ENCODE measurements at places on chromosomes 11 and 22.

GRCh38 chr11:11848891-11849746 is 7.3 kb downstream of the USP47 start:
- DNase-seq, result peak; percentile 78

DNA sequence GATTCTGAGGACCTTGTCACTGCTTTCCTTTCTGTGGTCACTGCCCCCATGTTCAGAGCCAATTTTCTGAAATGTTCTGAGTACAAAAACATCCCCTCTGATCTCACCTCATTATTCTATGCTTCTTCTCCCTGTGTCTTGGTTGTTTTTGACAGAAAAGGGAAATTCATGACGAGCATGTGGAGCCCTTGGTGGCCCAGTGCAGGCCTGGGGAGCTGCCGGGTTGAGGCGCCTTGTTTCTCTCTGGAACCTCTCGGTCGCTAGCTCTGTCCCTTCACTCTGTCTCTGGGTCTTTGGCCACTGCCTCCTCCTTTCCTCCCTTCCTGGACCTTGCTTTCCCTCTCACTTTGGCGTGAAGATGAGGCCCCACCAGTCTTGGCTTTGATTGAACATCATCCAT is 63.0 kb upstream of the THY1 start:
- no peak for DNase-seq

DNA sequence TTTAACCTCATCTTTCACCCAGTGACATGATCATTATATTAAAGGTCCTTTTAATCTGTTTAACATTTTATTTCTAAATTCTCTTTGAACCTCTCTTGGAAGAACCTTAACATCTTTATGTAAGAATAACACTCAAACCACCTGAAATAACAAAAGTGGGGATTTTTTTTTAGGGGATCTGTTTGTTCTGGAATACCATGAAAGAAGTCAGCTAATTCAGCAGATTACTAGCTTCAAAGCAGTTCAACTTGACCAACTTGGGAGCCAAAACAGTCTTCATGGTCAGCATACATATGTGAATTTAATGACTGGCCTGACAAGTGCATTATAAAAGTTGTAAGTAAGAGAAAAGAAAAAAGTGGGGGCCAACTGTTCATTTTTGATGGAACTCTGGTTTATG is 52.3 kb downstream of the CCDC34 start:
- no peak for DNase-seq

DNA sequence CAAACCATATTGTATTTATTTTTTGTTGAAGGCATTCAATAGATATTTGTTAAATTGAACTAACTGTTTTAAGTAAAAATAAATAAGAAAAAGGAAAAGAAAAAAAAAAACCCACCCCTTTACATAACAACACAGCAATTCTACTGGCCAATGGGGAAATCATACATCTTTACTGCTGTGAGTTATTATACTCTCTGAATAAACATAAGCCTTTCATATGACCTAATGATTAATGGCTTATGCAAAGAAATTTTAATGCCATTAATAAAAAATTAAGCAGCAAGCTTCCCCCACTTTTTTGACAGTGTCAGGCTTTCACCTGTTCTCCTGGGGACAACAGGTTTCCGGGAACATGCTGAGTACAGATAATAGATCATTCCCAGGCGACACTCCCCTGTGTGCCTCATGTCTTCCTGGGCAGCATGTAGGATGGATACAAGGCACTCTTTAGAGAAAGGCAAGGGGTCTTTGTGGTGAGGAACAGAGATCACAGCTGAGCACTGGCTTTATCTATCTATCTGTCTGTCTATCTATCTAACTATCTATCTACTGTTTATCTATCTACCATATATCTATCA is 676.0 kb downstream of the NTM start:
- no peak for DNase-seq

DNA sequence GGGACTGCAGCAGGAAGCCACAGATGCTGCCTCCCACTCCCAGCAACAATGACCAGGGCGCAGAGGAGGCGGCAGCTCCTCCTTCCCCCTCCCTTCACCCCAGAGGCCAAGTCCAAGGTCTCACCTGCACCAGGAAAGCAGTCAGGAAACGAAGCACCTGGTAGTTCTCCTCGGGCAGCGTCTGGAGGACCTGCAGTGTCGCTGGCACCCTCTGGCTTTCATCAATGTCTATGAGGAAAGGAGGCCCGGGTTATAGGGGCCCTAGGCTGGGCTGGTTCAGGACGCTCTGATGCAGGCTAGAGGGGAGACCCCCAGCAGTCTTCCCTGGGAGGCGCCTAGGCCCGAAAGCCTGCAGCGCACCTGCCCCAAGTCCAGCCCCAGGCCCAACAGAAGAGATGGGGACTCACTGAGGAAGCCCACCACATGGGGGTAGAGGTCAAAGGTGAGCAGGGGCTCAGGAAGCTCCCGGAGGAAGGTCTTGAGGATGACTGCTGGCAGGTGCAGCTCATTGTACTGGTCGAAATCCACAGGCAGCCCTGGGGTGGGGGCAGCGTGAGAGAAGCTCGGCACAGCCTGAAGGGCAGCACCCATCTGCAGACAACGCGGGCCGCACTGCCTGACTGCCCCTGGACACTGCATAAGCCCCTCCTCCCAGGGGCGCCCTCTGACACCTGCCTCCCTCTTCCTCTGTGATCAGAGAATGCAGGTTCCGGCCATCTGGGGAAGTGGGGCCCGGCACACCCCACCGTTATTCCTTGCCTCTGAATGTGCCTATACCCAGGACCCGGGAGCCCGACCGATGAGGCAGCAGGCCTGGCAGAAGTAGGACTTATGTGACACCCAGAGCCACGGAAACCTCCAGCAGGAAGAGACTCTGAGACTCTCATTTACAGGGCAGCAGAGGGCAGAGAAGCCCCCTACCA is 20.9 kb downstream of the ARHGAP1 start:
- no peak for DNase-seq

- DNase-seq, result no peak
These were observed 246.1 kb downstream of the OR4C45 start for GRCh38 chr11:50278756-50279155.

GRCh38 chr11:102420547-102420946 is 32.0 kb downstream of the TMEM123 start:
- no peak for DNase-seq

GRCh38 chr11:23556163-23556750 is 696.0 kb upstream of the CCDC179 start:
- no peak for DNase-seq

DNA sequence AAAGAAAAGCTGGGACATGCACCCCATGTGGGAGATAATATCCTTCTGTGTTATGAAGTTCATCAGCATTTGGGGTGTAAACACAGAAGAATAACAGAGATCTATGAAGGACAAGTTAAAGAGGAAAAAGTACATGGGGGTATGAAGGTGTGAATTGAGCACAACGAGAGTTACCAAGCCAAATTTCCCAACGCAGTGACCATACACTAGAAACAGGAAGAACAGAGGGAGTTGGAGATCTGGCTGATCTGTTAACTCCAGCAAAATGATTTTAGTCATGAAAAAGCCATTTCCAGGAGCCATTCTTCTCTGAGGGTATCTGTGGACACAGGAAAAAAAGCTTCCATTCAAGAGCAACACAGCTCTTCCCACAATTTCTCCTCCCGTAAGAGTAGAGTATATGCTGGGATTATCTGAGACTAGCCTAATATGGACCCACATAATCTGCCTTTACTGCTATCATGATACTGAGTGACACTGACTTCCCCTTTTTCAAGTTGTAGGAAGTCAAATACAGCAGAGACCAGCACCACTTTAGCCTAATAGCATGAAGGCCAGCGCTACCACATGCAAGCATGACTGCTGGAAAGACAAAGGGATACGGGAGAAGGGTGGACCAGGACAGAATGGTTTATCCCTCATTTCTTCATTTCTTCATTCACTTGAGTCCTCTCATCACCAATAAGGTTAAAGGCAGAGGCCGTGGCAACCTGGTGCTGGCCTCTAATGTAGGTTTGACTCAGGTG is 19.6 kb upstream of the OR8D2 start:
- no peak for DNase-seq

DNA sequence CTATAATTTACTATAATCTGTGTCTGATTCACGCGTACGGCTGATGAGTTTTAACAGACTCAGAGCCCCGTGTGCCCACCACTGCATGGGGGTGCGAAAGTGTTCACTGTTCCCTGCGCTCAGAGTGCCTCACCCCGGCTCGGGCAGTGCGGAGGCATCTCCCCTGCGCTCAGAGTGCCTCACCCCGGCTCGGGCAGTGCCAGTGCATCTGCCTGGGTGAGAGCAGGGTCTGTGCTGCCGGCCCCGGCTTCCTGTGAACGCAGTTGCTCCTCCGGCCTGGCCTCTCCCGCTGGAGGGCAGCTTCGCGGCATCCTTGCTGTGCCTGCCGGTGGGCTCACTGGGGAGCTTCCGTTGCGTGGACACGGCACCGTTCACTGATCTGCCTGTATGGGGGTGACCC is 14.2 kb downstream of the PTDSS2 start:
- DNase-seq, result no peak

GRCh38 chr11:73192272-73192671 is 25.8 kb upstream of the P2RY2 start:
- peak; percentile 46 for DNase-seq

DNA sequence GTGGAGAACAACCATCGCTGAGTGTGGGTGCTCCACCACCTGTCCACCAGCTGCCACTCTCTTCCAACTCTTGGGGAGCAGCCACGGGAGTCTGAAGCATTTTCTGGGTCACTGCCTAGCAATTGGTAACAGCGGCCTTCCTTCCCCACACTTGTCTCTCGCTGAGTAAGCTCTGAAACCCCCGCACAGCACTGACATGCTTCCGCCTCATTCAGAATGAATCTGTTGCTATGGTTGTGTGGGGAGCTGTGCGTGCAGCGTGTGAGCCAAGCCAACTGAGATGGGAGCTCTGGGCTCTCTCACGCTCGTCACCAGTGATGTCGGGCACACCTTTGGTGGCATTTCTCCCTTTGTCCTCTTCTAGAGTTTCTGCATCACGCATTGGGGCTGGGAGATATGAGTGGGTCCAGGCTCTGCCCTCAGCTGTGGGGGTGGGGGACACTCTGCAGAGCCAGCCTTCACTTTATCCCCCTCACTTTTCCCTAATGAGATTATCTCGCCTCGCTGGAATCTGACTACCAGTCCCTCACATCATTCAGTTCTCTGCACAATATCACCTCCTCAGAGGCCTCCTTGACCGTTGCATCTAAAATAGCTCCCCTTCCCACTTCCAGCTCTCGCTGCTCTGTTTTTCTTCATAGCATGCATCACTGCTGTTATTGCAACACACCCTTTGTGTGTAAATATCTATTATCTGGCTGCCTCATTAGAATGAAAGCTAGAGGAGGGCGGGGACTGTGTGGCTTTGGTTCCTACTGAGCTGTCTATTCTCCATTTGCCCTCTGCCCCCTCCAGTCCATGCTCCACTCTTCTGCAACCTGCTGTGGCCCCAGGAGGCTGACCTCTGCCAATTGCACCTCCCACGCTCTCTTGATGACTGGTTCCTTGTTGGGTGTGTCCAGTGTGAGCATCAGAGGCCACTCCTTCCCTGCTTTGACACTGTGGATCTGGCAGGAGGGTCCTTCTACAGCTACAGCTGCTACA is 569.9 kb upstream of the CADM1 start:
- DNase-seq, result no peak

DNA sequence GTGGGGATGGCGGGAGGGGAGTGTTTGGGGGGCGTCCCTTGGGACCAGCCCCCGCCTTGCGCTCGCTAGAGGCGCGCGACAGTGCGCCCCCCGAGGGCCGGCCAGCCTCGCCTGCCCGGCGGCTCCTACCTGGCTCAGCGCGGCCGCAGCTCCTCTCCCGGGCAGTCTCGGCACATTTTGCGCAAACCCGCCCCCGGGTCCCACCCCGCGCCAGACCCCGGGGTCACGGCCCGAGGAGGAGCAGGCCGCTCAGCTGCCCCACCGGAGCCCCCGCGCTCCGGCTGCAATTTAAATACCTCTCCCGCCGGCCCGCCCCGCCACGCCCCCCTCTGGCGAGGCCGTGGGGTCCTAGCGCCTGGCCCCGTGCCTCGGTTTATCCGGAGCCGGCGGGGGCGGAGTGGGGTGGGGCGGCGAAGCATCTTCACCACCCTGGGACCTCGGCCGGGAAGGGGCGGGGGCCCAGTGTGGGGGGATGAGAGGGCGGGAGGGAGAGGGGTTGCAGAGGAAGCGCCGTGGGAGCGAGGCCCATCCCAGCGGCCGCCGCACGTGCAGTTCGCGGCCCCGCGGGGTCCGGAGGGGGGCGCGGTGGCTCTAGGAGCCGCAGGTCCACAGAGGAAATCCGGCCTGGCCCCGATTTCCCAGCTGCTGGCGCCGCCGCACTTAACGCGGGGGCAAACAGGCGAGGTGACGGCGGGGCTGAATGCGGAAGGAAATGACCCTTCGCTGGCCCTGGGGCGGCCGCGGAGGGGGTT is at the start of gene LRRC32:
TSS of gene LRRC32 (minus strand) at position 263 of the 752 bp plus-strand sequence. CDS start 4,793 bp downstream, outside the sequence.
- DNase-seq, result no peak

GRCh38 chr22:28247667-28248363 is 328.8 kb upstream of the PITPNB start:
- peak; percentile 87 for DNase-seq

GRCh38 chr11:95517453-95517852 is 272.1 kb downstream of the FAM76B start:
- no peak for DNase-seq

- DNase-seq, result no peak
These were observed 13.1 kb upstream of the ANGPTL5 start for GRCh38 chr11:101929294-101929915.

DNA sequence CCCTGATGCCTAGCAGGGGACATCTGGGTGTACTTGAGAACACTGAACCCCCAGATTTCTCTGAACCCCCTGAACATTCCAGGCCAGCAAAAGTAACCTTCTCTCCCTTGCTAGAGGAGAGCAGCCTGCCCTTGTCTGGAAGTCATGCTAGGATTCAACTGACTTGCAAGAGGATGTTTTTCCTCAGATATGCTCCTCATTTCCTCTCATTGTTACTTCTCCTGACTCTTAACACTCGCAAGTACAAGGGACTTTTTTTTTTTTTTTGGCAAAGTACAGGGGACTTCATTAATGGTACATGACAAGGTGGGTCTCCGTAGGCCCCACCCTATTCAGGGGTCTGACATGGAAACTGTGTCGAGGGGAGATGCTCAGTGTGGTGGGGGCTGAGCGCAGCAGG is 6.3 kb upstream of the MCHR1 start:
- DNase-seq, result no peak

GRCh38 chr22:21754523-21754922 is 18.9 kb upstream of the YPEL1 start:
- no peak for DNase-seq

DNA sequence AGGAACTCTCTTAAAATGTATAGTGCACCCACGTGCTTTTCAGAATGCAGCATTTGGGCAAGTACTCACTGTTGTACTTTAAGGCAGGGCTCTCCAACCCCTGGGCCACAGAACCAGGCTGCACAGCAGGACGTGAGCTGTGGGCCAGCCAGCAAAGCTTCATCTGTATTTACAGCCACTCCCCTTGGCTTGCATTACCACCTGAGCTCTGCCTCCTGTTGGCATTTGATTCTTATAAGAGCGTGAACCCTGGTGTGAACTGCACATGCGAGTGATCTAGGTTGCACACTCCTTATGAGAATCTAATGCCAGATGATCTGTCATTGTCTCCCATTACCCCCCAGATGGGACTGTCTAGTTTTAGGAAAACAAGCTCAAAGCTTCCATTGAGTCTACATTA is 3.0 kb downstream of the C11orf58 start:
- DNase-seq, result no peak

- no peak for DNase-seq
These were observed 22.0 kb downstream of the GAB2 start for GRCh38 chr11:78395597-78395996.

GRCh38 chr11:69650832-69651344 is 9.9 kb downstream of the CCND1 start:
- DNase-seq, result no peak

GRCh38 chr22:21657020-21657359 is 8.8 kb upstream of the PPIL2 start:
- no peak for DNase-seq

All from amniotic epithelial cell (primary cell).